ENCODE measurements at places on chromosomes 6 and 20.

DNA sequence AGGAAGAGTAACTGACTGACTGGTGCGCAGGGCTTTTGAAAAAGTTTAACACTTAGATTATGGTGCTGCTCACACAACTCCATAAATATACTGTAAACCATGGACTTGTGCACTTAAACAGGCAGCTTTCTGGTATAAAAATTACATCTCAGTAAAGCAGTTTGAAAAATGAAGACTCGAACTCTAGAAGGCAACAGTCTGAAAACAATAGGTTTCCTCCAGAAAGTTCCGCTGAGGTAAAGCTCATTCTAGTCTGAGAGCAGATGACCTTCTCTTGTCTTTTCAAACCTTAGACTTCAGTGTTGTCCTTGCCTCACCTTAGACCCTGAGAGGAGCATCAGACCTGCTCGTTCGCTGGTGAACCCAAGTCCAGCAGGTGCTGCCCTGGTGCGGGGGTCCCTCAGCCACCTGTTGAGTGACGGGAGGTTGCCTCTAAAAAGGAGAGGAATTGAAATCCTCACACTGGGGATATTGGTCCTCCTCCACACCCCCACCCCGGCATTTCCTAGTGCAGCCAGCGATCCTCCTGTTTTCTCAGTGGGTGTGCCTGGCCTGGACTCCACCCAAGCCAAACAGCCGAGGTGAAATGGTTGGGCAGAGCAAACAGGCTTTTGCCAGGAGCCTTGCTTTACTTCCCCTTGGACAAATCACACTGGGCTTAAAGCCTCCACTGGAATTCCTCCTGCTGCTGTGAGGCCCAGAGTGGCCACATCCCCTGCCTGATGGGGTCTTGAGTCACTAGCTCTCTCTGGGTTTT, 14.7 kb upstream of the PYGB start:
- DNase-seq = no peak

GRCh38 chr6:132365281-132365907, 35.9 kb downstream of the MOXD1 start:
- DNase-seq = no peak

GRCh38 chr6:4994741-4995140, 9.1 kb downstream of the RPP40 start:
- no peak for DNase-seq

- no peak for DNase-seq
Measured at GRCh38 chr6:13718123-13718458, 6.5 kb upstream of the RANBP9 start.

DNA sequence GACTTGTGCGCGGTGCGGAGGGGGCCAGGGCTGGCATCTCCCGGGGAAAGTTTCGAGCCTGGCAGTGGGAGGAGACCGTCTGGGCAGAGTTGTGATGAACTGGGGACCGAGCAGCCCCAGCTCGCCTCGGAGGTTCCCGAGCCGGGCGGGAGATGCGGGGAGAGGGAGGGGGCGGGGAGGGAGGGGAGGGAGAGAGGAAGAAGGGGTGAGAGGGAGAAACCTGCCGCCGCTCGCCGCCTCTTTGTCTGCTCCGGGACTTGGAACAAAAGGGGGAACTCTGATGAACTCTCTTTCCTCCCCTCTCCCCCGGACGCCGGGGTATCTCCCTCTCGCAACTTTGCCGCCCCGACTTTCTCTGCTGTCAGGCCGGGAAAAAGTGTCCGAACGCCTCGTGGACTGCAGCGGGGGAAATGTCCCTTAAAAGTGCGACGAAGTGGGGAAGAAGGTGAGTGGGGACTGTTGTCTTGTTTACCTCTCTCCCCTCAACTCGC, 72.7 kb downstream of the SOX4 start:
- DNase-seq = no peak

DNA sequence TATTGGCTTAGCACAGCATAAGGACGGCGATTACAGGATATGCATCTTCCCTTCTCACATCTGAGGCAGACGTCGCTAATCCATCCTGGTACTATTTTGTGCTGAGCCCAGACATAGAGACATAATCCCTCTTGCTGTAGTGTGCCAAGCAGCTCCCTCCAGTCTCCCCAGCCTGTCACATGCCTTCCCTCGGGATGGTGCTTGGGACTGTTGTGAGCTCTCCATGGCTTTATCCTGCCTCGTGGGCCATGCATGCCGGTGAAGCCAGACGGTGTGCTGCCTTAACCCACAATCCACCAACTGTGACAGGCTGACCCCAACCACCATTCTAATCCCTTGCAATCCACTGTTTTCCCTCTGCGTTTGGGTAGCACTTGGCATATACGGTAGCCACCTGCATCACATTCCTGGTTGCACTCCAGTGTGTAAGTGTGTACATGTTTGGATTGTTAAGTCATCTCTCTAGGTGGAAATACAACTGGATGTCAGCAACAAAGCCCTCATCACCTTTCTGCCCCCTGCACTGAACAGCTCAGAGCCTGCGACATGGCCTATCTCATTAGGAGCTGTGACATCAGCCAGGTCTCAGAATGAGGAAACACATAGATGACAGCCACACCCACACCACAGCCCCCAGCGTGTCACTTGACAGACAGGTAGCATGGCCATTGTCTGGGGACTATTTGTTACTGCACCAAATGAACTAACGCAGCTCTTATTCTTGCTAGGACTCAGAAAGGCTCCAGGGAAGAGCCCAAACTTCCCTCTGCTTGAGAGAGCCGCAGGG, 374.8 kb upstream of the CDH4 start:
- DNase-seq = no peak

DNA sequence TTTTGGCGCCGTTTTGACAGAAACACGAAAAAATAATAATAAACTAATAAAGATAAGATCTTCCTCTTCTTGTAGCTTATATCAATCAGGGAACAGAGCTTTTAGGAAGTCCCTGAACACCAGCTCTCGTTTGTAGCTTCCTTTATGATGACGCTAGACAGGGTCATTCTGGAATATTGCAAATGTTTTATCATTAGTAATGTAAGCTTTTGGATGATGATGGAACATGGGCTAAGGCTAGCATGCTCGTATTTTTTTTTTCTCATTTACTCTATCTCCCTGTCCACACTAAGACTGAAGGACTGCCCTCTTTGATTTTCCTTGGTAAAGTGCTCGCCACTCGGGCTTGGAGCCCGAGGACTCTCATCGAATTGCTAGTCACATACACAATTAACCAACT, 22.1 kb upstream of the POM121L2 start:
- no peak for DNase-seq

GRCh38 chr6:149231778-149232177, 85.7 kb upstream of the TAB2 start:
- no peak for DNase-seq

GRCh38 chr6:69790629-69791028, 6.2 kb downstream of the LMBRD1 start:
- DNase-seq = no peak

All from epithelial cell of proximal tubule (primary cell).